NCI-H1417 (cell line): ENCODE measurements at places on chromosomes 11 and 22.

- DNase-seq: no peak
These were observed 1.6 kb upstream of the OMP start for GRCh38 chr11:77101043-77101537.

DNA sequence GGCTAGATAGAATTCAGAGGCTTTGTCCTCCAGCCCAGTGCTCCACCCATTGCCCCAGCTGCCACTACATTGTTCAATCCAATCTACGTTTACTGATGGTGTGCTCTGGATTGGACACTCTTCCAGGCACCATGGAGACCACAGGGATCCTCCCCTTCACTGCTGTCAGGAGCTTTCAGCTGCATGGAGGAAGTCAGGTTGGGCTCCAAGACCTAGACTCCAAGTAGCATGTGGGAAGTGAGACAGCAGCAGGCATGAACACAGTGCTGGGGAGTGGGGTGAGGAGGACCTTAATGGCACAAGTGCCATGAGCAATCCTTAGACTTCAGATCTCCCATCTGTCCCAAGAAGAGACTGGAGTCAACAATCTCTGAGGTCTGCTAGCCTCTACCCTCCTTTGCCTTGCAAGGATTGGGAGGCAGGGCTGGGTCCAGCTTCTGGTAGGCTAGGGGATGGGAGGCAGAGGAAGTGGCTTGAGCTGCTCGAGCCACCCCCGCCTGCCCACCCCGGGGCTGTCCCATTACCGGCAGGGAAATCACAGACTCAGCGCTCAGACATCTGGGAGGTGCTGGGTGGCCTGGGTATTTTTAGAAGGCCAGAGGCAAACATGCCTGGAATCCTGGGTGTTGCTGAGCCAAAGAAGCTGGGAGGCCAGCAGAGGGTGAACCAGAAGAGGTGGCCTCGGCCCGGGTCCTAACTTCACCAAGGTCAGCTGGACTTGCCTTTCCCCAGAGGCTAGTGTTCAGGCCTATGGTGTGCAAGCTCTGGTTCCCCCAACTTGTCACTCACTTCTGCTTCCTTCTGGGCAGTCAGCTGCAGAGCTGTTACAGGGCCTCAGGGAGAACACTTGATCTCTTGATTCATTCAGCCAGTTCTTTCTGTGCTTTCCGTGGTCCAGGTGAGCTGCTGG, 15.2 kb upstream of the FCHSD2 start:
- DNase-seq: no peak

- DNase-seq: peak; percentile 29
These were observed 4.6 kb upstream of the GALR3 start for GRCh38 chr22:37818409-37819104.

DNA sequence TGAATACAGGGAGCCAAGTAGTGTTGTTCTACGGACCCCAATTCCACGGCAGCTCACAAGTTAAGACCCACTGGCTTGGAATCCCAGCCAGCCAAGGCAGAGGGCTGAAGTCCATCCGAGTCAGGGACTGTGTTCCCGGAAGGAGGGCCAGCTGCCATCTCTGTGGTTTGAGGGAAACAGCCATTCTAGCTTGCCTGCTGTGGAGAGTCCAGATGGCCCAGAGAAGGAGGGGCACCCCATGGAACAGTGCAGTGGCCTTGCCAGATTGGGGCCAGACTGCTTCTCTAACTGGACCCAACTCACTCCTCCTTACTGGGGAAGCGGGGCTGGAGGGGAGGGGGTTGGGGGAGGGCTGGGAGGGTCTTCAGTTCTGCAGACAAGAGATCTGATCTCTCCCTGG, 156.4 kb downstream of the FAM181B start:
- no peak for DNase-seq

- DNase-seq: no peak
These were observed 1500.9 kb downstream of the TBC1D22A start for GRCh38 chr22:48263431-48263765.

- no peak for DNase-seq
These were observed 15.9 kb downstream of the SMIM38 start for GRCh38 chr11:69171476-69172240.

- no peak for DNase-seq
These were observed 135.6 kb downstream of the CADM1 start for GRCh38 chr11:115368616-115369015.

DNA sequence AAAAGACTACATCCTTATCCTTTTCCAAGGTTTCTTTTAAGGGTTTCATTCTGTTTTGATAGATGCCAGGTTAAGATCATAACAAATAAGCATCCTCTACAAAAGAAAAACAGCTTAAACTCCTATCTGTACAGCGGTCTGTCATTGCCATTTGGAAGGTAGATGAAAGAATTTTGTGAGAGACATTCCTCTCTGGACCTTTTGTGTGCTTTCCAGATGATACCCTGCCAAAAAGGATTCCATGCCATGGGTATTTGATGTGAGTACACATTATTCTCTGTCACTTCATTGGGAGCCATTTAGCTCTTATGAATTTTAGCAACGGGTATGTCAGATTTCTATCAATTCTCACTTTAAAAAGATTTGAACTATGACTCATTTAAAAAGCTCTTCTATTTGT, 153.7 kb downstream of the GRIA4 start:
- no peak for DNase-seq

- DNase-seq: no peak
These were observed 30.7 kb downstream of the PIWIL4 start for GRCh38 chr11:94597896-94598295.

- DNase-seq: no peak
These were observed 161.1 kb upstream of the SNX19 start for GRCh38 chr11:131077340-131077739.

- no peak for DNase-seq
These were observed 10.3 kb downstream of the POLDIP3 start for GRCh38 chr22:42604403-42604802.

- no peak for DNase-seq
These were observed 111.0 kb downstream of the DBX1 start for GRCh38 chr11:20049231-20049630.

DNA sequence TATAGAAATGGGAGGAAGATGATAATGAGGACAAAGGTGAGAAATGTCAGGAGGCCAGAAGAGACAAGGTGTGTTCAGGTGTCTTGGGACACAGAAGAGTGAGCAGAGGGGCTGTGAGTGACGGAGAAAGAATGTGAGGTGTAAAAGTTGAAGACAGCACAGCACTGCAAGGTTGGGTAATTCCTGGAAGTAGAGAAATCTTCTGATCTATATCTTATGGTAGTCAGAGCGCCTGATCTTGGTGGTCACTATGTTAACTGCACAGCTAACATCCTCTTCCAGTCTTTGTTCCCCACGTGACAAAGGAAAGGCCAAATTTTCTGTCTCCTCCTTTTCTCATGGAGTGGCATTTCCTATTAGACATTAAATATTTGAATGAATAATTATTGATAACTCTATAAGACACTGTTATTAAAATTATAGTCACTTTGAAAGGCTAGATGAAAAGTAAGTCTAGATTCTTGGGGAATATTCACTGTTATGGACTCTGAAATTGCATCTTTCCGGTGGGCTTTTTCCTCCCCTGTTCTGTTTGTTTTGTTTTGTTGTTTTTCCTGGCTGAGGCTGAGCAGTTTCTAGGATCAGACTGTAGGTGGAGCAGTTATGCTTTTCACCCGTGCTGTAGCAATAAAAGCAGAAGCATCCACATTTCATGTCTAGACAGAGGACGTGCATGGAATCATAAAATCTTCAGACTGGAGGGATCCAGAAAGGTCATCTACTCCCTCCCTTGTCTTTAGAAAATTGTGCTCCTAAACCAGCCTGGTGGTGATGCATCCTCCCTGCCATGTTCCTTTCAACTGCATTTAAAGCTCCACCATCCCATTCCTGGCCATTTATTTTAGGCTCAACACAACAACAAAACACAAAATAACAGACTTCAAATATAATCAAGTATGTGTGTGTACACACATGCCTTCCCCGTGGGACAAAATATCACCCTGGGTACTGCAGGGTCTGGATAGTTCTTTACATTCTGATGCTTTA, 26.6 kb downstream of the SC5D start:
- peak; percentile 56 for DNase-seq

GRCh38 chr22:32411402-32411801, 645 bp downstream of the RTCB start:
- no peak for DNase-seq

DNA sequence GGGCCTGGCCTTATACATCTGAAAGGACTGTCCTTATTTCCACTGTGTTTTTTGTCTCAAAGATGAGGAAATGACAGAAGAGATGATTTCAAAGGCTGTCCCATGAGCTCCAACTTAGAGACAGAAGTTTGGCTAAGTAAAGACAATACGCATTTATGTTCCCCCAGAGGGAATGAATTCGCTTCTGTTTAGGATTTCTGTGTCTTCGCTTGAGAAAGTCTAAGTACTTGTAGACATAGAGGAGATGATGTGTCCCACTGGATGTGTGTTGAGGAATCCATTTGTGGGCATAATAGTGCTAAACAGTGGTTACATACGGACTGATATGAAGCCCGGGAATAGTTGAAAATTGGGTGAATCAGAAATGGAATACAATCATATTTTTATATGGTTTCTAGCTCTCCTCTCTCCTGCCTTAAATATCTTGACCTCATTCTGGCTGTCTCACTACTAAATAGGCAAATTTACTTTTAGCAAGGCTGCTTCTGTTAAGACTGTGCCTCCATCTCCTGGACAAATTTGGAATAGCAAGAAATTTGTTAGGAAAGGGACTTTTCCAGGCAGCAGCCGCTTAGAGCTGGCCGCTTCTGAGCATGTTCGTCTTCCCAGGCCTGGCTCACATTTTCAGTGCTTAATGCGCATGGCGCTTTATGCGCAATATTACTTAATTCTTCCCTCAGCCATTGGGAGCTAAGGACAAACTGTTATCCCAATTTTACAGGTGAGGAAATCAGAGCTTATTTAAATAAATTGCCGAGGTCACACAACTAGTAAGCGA, 1.9 kb upstream of the PEX26 start:
- DNase-seq: peak; percentile 50

- no peak for DNase-seq
These were observed 11.0 kb upstream of the SORL1-AS1 start for GRCh38 chr11:121463689-121464335.

DNA sequence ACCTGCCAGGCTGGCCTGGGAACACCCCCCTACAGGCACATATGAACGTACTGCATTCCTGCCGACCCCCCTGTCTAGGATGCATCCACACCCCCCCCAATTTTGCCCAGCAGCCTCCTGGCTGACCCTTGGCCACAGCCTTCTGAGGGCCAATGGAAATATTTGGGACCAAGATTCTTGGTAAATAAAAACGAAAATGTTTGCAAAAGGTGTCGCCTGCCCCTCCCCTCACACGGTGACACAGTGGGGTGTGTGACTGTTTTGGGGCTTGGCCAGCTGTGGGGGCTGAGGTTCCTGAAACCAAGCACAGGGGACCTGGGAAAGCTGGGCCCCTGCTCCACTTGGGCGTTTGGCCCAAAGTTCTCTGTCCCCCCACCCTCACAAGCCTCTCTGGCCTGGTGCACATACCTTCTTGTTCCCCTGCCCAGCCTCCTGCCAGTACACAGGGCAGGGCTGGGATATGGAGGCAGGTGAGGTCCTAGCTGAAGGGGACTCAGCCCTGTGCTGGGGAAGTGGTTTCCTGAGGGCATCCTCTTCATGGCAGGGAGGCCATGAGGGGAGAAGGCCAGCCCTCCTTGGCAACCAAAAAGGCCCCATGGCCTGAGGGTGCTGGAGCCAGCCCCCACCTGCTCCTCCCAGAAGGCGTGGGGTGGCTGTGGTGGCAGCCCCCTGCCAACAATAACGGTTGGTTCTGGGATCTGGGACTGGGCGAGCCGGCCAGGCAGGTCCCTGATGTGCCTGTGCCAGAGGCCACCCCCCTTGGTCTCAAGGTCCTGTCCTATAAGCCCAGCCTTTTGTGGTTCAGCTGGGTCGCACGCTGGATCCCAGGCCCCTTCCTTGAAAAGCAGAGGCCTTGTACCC, 2.1 kb upstream of the CRACR2B start:
- no peak for DNase-seq

- DNase-seq: no peak
These were observed 1354.0 kb upstream of the RAG2 start for GRCh38 chr11:37951996-37952395.

- DNase-seq: no peak
These were observed 16.9 kb upstream of the SLCO2B1 start for GRCh38 chr11:75133976-75134375.

DNA sequence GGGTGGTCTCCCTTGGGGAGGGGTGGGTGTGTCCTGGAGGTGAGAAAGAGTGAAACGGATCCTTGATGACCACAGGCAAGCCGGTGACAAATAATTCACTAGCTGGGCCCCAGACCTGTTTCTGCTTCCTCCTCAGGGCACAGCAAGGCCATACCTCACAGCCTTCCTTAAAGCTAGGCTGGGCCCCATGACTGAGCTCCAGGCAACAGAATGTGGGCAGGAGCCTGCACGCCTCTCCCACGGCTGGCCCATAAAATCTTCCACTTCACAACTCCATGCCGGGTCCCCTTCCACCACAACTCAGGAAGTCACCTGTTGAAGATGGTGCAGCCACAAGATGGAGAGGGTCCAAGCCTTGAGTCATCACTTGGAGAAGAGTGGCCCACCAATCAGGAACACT, 23.9 kb downstream of the SLC22A12 start:
- DNase-seq: no peak

DNA sequence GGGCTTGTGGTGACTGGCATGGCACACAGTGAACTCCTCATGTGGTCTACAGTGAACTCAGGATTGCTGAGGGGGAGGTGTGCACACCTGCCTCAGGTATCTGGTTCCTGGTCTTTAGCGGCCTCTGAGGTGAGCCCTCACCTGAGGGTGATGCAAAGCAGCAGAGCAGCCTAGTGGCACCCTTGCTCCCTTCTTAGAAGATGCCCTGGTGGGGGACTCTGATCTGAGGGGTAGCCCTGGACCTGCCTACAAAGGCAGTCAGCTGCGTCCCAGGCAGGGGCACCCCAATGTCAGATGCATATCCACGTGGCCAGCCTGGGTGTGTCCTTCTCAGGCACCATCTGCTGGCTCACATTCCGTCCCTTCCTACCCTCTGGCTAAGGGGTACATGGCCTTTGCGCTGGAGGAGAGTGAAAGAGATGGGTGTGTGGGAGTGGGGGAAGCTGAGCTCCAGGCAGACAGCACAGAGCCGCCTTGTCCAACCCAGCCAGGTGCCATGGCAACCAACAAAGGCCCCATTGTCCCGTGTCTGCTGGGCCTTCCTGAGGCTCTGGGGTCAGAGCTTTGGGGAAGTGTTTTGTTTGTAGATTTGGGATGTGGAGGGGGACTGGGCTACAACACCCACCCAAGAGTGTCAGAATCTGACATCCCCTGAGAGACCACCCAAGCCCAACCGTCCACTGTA, 5.8 kb downstream of the PLEKHB1 start:
- DNase-seq: peak; percentile 40

- no peak for DNase-seq
These were observed 151.9 kb downstream of the CACNA1I start for GRCh38 chr22:39722501-39722900.

GRCh38 chr11:112532506-112532905, 271.8 kb upstream of the PLET1 start:
- no peak for DNase-seq

GRCh38 chr11:108536783-108537182, 38.6 kb upstream of the POGLUT3 start:
- no peak for DNase-seq

DNA sequence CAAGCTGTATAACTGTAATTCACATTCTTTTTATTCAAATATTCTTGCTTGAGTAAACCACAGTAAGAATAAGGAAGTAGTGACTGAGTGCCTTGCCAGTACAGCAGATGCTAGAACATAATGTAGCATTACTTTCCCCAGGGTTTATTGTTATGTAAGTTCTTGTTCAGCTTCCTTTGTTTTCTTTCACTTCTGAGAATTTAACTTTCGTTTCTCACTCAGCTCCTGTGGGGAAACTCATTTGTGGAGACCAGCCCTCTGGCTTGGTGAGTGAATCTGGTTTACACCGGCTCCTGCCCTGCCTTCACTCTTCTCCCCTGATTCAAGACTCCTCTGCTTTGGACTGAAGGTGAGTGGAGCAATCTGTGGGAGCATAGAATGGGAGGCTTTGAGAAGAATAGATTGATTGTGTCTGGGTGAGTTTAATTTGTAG, at the start of gene TRIM22:
TSS of gene TRIM22 (plus strand) at position 240 of the 433 bp plus-strand sequence. CDS start 6,443 bp downstream, outside the sequence.
- DNase-seq: no peak
